Iris pigment epithelial cell (primary cell): ENCODE measurements at places on chromosomes 7 and 10.

DNA sequence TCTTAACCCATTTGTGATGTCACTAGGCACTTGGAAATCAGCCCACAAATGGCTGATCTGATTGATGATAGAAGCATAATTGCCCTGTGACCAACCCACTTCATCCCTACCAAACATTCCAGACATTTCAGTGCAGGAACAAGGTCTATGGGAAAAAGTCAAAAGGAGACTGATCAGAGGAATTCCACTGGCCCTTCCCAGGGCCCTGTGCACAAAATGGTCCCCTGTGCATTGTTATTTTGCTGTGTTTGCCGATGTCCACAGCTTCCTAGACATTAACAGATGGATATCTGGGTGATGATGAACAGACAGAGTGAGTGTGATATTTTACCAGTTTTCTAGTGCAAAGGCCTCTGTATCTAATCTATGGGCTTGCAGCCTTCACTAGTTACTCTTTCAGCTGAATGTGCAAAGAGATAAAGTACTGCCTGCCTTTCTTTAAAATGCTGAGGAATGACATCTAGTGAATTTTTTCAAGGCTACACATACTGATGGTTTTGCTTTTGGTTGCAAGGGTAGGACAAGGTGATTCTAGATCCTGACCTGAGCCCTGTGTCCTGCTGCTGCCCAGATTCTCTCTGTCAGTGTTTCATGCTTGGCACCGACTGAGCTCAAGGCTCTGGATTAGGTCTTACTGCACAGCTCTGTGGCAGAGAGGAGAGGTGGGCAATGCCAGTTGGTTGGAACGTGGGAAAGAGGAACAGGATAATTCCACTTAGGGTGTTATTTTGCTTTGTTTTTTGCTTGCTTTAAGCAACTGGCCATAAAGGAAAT, 55.4 kb downstream of the CALD1 start:
- no peak for DNase-seq

DNA sequence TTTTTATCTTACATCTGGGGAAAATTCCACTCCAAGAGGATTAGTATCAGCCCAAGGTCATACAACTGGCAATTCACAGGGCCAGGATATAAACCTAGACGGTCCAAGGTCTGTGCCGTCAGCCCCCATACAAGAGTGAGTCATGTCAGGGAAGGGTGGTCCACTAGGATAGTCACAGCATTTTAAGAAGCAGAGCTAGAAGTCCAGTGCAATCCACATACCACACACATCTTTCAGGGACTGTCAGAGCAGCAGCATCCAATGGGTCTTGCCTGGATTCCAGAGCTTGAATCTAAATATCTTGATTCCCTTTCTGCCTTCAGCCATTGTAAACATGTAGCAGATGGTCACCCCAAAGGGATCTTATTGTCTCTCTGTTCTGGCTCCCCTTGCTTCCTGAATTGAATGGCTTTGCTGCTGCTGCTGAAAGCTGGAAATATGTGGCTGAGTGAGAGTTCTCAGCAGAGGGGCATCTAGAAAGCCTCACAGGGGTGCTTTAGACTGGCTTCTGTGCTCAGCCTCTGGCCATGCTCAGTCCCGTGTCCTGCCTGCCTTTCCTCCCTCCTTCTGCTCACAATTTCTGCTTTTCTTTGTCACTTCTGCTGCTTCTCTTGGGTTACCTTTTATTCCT, 9.9 kb upstream of the OR6V1 start:
- peak; percentile 63 for DNase-seq

DNA sequence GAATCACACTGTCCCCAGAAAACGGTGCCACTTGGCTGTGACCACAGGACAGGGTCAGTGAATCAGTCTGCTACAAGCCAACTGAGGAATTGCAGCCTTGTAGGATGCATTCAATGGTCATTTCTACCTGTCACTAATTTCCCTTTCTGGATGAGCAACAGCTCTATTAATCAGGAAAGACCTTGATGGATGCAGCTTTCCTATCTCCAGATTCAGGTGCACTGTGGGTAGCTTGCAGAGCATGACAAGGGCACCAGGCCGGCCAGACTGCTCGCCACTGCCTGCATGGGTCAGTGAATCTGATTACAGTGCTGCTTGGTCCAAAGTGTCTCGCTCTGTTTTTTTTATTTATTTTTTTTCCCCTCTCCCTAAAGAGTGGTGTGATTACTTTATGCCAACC, 506.8 kb upstream of the AUTS2 start:
- DNase-seq: no peak

DNA sequence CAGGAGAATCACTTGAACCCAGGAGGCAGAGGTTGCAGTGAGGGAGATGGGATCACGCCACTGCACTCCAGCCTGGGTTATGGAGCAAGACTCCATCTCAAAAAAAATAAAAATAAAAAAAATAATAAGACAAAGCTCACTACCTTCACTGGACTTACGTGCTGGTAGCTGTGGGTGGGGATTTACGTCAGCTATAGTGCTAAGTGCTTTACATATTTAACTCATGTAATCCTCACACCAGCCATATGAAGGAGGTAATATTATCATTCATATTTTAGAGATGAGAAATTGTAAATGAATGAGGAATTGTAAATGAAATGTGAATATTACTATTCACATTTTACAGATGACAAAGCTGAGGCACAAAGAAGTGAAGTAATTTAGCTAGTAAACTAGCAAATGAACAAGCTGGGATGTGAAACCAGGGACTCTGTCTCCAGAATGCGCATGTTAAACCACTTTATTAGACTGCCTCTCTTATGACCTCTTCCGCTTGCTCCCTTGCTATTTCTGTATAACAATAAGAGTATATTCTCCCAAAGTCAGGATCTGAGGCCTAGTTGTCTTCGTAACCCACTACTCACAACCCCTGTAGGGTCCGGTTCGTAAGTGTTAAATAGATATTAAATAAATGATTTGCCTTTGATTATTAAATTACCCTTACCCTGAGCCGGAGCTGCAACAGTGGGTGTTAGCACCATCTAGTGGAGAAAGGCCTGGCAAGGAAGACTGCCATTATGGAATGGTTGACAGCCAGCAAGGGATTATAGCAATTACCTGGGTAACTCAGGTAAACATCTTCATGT, 70.2 kb downstream of the HTR7 start:
- peak; percentile 42 for DNase-seq

DNA sequence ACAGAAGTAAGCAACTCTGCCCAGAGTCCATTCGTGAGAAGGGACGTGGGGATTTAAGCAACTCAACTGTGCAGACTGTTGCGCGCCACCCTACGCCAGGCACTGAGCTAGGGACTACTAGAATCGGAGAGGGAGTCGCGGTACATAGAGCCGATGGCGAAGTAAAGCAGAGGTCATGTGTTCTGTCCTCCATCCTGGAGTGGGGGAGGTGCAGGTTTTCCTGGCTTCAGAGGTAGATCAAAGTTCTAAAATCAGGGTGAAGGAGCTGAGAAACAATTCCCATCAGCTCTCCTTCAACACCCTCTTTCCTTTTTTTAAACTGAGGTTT, 23.2 kb downstream of the SLC35G1 start:
- no peak for DNase-seq

GRCh38 chr10:113433711-113434110, 119.1 kb upstream of the HABP2 start:
- DNase-seq: no peak

DNA sequence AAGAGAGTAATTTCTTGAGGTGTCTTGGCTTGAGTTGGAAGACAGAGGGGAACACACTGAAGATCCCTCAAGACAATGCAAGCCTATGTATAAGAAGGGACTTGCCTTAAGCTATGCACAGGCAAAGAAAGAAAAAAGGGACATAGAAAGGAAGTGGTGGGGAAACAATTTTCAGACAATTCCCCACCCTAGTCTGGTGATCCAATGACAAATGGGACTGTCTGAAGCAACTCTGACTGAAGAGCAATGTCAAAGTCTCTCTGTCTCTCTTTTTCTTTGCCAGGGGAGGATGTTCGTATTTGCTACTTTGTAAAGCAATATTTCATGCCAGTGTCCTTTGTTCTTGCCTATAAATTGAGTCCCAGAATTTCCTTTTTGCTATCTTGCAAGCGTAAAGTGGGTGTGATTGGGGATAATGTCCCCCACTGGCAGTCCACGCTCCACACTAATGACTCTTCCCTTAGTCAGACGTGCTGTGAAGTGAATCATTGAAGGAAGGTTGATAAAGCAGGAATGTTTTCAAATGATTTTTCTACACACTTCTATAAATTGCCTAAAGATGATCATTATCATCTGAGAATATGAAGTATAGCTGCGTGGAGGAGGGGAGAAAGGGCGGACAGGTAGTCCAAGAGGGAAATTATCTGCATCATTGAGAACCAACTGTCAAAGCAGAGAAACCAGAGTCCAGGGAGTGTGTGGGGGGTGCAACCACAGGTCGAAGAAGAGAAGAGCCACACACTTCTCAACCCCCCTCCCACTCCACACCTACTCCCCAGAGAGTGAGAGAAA, 243.8 kb upstream of the ETV1 start:
- peak; percentile 31 for DNase-seq

GRCh38 chr10:36114141-36114540, 472.0 kb upstream of the FZD8 start:
- DNase-seq: peak; percentile 6

DNA sequence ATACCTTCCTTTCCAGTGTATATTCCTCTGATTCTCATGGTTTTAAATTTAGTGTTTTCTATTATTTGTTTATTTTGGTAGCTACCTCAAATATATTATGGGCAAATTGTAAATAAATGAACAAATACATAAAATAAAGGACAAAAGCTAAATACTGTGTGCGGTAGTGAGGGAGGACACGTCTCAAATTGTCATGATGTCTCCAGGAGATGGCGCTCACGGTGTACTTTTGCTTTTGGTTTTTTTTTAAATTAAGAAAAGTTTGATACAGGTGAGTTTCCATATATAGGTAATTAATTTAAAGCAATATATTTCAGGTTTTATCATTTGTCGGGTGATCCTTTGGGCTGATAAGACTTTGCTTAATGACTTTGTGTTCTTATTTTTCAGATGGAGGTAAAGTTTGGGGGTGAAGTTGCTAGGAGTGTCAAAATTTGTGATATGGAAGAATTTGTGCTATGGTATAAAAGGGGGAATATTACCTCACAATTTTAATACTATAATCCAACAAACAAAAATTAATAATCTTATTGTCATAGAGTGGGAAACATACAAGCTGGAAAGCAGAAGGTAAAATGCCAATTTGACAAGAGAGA, 68.4 kb upstream of the TMEM229A start:
- DNase-seq: peak; percentile 14

DNA sequence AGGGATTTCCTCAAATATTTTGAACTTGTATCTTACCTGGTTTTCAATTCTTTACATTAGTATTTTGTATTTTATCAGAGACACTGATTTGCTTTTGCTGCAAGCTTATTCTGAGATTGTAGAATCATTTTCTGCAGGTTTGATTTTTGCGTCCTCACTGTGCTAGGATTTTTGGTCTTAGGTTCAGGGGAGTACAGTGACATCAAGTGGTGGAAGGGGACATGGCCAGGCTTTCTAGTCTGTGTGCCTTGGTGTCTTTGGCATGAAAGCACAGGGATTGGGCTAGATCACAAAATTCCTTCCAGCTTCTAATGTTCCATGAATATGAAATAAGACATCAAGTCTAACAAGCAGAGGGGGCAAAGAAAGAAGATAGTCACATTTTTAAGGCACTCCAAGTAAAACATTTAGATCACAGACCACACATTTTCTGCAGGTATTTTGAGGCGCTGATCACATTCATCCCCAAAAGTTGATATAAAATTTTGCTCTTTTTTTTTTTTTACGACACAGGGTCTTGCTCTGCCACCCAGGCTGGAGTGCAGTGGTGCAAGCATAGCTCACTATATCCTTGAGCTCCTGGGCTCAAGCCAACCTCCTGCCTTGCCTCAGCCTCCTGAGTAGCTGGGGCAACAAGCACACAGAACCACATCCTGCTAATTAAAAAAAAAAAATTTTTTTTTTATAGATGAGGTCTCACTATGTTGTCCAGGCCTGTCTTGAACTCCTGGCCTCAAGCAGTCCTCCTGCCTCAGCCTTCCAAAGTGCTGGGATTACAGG, 124.4 kb downstream of the PON1 start:
- DNase-seq: peak; percentile 51

DNA sequence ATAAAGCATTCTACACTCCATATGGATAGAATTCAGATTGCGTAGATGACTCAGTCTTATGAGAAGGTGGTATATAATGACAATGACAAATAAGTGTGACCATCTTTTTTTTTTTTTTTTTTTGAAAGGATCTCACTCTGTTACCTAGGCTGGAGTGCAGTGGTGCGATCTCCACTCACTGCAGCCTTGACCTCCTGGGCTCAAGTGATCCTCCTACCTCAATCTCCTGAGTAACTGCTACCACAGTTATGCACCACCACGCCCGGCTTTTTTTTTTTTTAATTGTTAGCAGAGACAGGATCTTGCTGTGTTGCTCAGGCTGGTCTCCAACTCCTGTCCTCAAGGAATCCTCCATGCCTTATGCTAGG, 43.2 kb upstream of the NRP1 start:
- DNase-seq: peak; percentile 67

- no peak for DNase-seq
These were observed 68.6 kb upstream of the VIPR2 start for GRCh38 chr7:159213253-159213652.

- peak; percentile 6 for DNase-seq
These were observed 80.5 kb upstream of the TAS2R16 start for GRCh38 chr7:123075838-123076467.

DNA sequence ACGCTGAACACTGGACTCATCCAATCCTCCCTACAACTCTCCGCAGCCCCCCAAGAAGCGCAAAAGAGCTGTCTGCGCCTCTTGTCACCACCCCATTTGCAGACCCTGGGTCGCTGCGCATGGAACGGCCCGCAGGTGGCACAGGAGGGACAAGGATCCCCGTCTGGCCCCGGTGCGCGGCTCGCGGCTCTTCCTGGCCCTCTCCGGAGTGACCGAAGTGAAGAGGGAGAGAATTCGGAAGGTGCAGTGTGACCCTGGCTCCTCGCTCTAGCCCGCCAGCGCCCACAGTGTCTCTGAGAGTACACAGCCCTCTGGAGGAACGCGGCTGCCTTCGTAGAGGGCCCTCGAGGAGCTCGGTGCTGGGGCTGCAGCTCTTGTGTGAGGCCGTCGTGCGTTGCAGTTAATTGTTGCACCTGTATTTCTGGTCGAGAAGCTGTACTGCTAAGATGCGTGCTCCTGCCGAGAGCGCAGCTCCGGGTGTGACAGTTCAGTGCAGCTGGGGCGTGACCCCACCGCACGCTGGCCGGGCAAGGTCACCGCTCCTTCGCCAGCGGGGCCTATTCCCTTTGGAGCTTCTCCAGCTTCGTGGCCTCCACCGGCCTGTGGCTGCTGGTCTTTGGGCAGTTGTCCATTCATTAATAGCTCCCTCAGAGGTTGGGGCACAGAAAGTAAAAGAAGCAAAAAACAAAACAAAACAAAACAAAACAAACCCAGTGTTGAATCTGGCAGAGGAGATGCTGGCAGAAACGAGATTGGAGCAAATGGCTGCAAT, 119.0 kb downstream of the SEC23IP start:
- no peak for DNase-seq

- DNase-seq: no peak
These were observed 172.0 kb upstream of the YAE1 start for GRCh38 chr7:39394105-39394680.
